Activated CD4-positive, alpha-beta T cell treated with anti-CD3 and anti-CD28 coated beads, Interleukin-2, amount 50 U/mL, for 4 hours (primary cell): ENCODE measurements at places on chromosomes 12 and 14.

DNA sequence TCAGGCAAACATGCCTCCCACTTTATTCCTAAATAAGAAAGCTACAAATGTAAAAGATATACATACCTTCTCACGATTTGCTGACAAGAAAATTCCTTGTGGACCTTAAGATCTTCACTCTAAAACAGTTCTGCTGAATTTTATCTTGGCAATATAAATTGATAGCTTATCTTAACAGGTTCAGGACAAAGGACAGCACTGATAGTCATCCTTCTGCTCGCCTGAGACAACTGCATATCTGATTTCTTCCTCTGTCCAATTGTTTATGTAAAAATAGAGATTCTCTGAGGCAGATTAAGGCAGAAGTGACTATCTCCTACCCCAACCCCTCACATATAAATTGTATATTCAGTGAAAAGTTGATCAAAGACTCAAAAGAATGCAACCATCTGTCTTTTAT, 44.9 kb downstream of the CAPZA3 start:
- no peak for DNase-seq

- no peak for DNase-seq
These were observed 32.6 kb downstream of the CD163L1 start for GRCh38 chr12:7411343-7411742.

- no peak for DNase-seq
These were observed 73.0 kb downstream of the RMST start for GRCh38 chr12:97535582-97535981.

- DNase-seq: no peak
These were observed 78.9 kb downstream of the SNAPC1 start for GRCh38 chr14:61841145-61841544.

DNA sequence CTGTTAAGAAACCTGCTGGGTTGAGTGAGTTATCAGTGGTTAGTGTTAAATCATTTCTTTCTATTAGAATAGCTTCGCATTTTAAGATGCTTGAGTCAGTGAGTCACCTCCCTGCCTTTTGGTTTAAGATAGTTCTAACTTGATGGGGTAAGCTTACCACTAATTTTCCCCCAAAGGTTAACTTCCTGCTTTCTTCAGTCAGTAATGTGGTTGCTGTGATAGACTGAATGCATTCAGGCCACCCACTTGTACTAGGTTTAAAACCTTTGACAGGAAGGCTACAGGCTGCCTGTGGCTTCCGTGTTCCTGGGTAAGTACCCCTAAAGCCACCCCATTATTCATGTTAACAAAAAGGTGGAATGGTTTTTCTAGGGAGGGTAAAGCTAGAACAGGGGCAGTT, 25.3 kb downstream of the CLEC2A start:
- peak; percentile 10 for DNase-seq

- no peak for DNase-seq
These were observed 294.3 kb downstream of the ALG10B start for GRCh38 chr12:38610808-38611350.

GRCh38 chr12:102480406-102480805, at the start of gene IGF1:
IGF1 (minus strand) TSS chr12:102480563; CDS start chr12:102480381, 182 bp downstream.
- DNase-seq: no peak

- DNase-seq: peak; percentile 54
These were observed 22.3 kb downstream of the PLEKHG3 start for GRCh38 chr14:64726585-64726890.

GRCh38 chr12:1853716-1854115, 33.4 kb downstream of the LRTM2 start:
- DNase-seq: no peak

GRCh38 chr14:61699027-61699426, 3.7 kb downstream of the HIF1A start:
- no peak for DNase-seq

- peak; percentile 42 for DNase-seq
These were observed 47.7 kb downstream of the ELK3 start for GRCh38 chr12:96241846-96242256.

DNA sequence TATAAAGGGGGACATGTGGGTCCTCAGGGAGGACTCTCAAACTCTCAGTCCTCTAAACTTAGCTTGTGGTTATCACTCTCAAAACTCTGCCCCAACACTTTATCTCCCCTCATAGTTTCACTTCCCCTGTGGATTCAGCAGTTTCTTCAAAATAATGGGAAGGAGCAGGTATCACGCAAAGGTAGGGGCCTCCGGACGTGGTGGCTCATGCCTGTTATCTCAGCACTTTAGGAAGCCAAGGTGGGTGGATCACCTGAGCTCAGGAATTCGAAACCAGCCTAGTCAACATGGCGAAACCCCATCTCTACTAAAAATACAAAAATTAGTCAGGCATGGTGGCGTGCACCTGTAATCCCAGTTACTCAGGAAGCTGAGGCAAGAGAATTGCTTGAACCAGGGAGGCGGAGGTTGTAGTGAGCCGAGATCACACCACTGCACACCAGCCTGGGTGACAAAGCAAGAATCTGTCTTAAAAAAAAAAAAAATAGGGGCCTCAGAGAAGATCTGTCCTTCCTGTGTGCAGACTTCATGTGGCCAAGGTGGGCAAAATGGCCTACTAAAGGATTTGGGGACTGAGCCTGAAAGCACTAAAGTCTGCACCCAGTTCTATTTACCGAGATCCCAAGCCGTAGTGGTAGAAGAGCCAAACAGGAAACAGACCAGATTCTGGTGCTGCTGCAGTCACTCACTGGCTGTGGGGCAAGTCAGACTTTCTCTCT, 6.4 kb downstream of the ITGB7 start:
- no peak for DNase-seq

- DNase-seq: no peak
These were observed 6.5 kb downstream of the TAS2R19 start for GRCh38 chr12:11015775-11016430.

- DNase-seq: no peak
These were observed 35.0 kb upstream of the FKBP4 start for GRCh38 chr12:2759733-2760132.

DNA sequence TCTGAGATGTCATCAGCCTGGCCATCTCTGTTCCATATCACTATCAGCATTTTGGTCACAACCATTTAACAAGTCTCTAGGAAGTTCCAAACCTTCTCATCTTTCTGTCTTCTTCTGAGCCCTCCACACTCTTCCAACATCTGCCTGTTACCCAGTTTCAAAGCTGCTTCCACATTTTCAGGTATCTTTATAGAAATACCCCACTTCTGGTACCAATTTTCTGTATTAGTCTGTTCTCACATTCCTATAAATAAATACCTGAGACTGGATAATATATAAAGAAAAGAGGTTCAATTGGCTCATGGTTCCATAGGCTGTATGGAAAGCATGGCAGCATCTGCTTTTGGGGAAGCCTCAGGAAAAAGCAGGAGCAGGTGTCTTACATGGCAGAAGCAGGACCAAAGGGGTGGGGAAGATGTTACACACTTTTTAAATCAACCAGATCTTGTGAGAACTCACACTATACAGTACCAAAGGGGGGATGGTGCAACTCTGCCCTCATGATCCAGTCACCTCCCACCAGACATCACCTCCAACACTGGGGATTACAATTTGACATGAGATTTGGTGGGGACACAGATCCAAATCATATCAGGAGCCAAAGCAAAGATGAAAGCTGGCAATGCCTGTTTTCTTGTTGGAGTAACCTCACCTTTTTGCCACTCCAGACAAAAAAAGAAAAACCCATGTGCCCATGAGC, 37.4 kb downstream of the CREBL2 start:
- no peak for DNase-seq

- no peak for DNase-seq
These were observed 25.0 kb upstream of the NPAS3 start for GRCh38 chr14:32913725-32914124.

- no peak for DNase-seq
These were observed 57.4 kb downstream of the TMTC1 start for GRCh38 chr12:29726321-29726692.

DNA sequence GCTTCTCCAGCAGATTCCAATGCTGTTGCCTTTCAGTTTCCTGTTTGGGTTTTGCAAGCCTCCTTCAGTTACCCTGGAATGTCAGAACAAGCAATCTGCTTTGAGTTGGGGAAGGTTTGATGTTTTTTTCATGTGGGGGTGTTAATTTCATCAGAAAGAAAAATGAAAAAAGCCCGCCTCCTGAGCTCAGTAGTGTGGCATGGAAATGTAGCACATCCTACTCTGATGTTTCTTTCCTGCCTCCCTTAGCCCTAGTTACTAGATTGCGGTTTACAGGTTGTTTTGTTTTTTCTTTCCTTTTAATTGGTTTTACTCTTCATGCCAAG, 22.6 kb downstream of the IFNG-AS1 start:
- DNase-seq: no peak
